Stimulated activated CD4-positive, alpha-beta T cell treated with anti-CD3 and anti-CD28 coated beads, Interleukin-4, amount 100 ng/mL, for 4 hours (primary cell): ENCODE measurements at places on chromosomes 4 and X.
A peak's percentile ranks its signal among the peaks of the same experiment; 100 is the strongest.

- DNase-seq: no peak
Measured at GRCh38 chr4:14910411-14910810, 91.9 kb upstream of the CPEB2 start.

GRCh38 chr4:39635023-39635422, 3.6 kb downstream of the SMIM14 start:
- no peak for DNase-seq

GRCh38 chrX:85698921-85699320, 319.5 kb upstream of the POF1B start:
- DNase-seq: no peak

DNA sequence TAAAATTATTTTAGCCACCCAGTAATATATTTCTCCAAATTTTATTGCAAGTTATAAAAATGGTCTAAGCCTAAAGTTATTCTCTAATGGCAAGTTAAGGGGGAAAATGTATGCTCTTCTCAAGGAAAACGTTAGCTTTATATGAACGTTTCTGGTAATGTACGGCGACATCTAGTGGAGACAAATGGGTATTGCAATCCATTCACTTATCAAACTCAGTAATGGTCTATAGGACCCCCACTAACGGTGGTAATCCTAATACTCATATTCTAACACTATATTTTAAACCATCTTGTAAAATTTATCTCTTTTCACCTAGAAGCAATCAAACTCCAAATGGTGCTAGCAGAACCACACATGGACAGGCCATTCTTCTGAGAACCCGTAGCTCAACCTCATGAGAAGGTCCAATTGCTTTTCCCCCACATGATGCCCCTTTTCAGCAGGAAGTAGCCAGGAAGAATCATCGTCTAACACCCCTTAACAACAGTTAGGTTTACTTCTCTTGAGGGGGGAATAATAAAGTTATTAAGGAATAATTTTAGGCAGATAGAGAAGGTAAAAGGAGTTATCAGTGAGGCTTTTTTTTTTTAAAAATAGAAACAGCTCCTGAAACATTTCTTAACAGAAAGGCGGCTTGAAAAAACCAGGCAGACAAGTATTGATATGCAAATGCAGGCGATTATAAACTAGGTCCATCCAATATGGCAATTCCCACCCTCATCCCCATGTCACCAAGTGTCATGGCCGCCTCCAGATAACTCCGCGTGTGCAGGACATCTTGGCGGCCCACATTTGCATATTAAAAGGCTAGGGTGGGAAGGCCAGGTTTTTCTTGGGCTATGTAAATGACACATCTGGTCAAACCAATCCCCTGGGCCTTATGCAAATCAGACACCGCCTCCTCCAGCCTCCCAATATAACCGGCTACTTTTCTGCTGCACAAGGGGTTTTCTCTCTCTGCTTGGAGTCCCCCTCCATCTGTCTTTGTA, 35.0 kb downstream of the NUDT11 start:
- no peak for DNase-seq

DNA sequence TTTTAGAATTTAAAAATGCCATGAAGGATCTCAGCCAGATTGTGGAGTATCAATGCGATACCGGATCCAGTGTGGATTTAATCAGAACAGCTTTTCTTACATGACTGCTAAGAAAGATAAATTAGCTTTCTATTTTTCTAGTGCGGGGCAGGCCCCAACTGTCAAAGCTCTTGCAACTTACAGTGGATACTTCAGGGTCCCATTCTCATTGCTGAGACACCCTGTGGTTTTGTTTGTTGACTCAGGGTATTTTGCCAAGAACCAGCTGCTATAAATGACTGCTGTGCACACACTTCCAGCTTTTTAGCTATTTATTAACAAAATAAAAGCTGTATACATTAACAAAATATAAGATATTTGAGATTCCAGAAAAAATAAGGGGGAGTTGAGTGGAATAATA, 166.4 kb downstream of the DCLK2 start:
- DNase-seq: no peak

- DNase-seq: no peak
Measured at GRCh38 chr4:172721659-172722058, 447.0 kb upstream of the GALNT7 start.

GRCh38 chr4:147954850-147955249, 223.0 kb downstream of the ARHGAP10 start:
- no peak for DNase-seq

DNA sequence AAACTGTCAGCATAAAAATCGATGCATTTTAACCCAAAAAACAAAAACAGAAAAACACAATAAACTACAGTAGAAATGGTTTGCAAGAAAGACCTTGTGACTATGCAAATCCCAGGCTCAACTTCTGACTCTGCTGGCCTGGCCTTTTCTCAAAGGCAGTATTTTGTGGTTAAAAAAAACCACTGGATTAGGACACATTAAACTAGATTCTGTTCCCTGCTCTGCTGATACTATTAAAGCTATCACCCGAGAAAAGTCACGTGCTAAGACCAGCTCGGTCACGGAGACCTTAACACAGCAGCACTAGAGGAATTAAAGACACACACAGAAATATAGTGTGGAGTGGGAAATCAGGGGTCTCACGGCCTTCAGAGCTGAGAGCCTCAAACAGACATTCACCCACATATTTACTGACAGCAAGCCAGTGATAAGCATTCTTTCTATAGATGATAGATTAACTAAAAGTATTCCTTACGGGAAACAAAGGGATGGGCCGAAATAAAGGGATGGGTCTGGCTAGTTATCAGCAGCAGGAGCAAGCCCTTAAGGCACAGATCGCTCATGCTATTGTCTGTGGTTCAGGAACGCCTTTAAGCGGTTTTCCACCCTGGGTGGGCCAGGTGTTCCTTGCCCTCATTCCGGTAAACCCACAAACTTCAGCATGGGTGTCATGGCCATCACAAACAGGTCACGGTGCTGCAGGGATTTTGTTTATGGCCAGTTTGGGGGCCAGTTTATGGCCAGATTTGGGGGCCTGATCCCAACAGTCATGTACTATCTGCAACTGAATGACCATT, 16.1 kb downstream of the CBR4 start:
- DNase-seq: no peak

GRCh38 chr4:70704215-70704930, 16.0 kb downstream of the UTP3 start:
- DNase-seq: peak; percentile 45

- no peak for DNase-seq
Measured at GRCh38 chrX:30414144-30414543, 105.0 kb upstream of the NR0B1 start.

DNA sequence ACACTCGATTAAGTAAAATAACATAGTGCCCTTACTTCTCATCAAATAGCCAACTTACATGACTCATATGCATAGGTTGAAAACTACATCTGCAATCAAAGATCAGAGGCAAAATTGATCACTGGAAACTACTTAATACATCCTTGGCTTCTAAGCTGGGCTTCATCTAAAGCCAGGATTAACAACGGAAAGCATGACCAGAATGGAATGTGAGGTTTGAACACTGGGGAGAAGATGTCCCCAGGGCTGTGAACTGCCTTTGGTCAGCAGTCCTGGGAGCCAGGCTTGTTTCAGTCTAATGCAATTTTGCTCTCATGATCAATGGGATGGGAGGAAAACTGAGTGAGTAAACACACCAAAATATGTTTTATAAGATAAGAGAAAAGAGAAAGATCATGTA, 192.5 kb upstream of the TTC29 start:
- DNase-seq: no peak

DNA sequence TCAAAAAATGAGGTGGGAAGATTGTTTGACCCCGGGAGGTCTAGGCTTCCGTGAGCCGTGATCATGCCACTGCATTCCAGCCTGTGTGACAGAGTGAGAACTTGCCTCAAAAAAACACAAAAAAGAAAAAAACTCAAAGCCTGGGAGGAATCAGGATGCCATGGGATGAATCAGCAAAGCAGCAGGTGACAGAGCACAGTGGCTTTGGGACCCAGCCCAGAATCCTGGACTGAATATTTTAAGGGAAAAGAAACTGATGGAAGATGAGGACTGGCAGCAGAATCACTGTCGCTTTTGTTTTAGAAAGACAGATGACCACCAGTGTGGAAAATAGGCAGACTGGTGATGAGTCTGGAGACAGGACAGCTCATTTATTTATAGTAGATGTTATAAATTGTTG, 16.6 kb downstream of the S100G start:
- DNase-seq: no peak

DNA sequence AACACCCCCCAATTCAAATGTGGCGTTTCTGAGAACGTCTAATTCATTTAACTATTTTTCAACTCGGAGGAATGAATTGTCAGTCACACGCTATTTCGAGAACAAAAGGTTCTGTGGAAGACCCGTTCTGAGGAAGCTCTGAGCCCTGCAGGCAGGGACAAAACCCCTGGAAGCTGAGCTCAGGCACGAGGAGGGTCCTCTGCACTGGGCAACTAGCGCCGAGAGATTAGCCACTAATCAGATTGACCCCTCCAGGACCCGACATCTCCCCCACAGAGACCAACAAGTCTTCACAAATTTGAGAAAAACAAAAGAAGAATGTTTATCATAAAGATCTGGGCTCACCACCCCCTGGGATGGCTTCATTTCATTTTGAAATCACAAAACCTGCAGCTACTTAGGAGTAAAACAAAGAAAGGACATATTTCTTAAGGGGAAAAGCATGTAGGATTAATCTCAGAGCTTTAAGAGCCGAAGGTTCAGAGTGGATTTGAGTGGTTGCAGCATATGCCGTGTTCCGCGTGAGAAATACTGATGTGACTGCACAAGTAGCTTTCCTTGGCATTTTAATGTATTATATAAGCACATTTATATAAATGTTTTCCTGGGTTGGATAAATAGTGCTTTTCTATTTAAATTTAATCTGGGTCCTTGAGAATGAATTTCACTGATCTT, 41.8 kb downstream of the ADRA2C start:
- no peak for DNase-seq

DNA sequence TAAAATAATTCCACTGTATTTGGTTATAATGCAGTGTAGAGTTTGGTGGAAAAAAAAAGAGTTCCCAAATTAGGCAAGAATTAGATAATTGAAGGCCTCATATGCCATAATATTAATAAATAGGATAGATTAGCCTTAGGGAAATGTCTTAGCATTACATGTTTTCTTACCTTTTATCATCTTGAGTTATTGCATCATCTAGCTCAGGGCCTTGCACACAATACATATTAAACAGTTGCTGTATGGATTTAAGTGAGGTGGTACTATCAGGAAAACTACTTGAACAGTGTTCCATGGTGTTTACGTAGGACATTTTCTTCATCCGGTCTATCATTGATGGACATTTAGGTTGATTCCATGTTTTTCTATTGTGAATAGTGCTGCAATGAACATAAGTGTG, 419.4 kb downstream of the EPHA5 start:
- no peak for DNase-seq

DNA sequence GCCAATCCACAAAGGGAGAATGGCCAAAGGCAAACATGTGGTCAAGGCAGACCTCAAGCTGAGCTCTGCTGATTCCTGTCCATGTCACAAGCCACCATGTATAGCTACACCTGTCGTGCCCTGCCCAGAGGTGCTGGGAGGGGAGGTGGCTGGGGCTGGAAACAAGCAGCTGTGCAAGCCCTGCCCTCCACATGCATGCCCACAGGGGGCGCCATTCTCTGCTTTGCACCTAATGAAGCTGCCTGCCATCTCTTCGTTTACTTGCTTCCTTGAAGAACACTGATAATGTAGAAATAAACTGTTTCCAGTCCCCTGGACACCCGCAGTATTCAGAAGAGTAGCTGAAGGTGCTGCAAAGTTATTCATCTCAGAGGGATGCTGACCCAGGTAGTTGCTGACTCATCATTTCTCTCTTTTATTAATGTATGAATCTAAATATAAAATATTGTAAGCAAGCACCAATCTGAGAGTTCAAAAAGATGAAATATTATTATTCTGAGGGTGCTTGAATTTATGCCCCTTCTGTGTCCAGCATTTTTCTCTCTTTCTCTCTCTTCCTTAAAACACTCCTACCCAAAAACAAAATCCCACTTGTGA, 278.6 kb downstream of the ADGRA3 start:
- DNase-seq: peak; percentile 25

DNA sequence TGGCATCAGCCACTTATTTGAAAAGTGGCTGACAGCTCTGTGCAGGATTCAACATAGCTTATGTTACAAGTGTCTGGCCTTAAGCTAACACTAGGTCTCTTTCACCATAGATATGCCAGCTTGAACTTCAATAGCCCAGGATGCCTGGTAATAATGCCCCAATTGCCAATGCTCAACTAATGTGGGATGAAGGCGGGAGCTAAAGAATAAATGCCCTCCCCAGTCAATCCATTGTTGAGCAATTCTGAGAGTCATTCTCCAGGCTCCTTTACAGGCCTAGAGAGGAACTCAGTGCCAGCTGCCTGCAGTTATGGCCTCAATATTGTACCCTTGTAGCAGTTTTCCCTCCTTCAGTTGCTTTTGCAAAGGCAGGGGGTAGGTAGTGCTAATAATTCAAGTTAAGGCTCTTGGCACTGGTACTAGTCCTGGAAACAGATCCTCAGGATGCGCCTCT, 460.2 kb downstream of the GABRG1 start:
- DNase-seq: no peak

GRCh38 chrX:40966213-40966820, 118.9 kb upstream of the USP9X start:
- DNase-seq: no peak

DNA sequence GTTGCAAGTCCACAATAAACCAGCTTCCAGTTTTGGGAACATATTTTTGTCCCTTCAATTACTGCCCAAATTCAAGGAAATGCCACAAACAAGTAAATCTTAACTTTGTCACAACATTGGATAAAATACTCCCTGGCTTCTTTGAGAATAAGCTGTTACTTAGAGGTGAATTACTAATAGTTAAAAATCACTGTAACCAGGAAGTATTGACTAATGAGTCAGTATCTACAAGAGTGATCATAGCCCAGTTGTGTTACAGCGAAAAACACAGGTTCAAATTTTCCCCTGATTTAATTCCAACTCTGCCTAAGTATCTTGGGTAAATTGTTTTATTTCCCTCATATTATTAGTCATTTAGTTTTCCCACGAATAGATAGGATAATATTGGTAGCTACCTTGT, 291.2 kb upstream of the PPARGC1A start:
- no peak for DNase-seq

DNA sequence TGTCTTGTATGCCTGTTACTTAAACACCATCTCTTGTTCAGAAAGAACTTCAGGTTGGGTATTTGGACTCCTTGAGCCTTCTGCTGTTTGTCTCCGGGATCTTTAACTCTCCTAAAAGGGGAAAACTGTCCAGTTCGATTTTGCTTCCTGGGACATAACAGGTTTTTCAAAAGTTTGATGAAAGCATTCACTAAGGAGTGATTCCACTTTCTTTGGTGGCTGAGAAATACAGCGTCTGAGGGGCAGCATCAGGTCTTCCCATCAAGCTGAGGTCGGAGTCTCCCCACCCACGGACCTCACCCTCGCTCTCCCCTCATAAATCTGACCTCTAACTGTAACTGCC, 1.4 kb downstream of the AFAP1 start:
- DNase-seq: no peak

DNA sequence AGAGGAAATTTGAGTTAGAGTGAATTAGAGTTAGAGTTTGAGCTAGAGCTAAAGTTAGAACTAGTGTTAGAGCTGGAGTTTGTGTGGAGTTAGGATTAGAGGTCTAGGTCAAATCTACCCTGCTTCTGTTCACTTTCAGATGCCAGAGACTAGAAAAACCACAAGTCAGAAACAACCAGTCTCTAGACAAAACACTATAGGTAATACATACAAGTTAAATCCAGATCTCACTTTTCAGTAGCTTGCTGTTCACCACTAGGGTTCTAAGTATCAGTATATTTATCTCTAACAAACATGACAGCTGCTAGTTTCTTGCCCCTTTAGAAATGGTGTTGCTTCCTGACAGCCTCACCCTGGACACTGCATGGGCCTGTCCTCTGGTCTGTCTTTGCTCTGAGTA, 300.7 kb downstream of the ARAP2 start:
- DNase-seq: no peak
